ENCODE measurements at places on chromosomes 2 and 18.

GRCh38 chr2:105307146-105307545 is 22.4 kb downstream of the TGFBRAP1 start:
- DNase-seq = no peak

DNA sequence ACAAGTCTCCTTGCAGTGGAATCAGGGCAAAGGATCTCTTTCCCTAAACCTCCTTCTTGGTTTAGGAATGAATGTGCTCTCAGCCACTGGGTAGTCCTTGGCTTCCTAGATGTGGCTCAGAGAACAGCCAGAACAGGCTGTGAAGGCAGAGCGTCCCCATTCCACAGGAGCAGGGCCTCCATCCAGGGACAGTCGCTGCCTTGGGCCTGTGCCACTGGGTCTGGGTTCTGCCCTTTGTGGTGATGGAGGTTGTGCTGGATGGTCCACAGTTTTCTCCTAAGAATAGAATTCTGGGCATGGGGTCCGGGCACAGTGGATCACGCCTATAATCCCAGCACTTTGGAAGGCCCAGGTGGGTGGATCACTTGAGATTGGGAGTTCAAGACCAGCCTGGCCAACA is 516.5 kb upstream of the RAB6C start:
- no peak for DNase-seq

DNA sequence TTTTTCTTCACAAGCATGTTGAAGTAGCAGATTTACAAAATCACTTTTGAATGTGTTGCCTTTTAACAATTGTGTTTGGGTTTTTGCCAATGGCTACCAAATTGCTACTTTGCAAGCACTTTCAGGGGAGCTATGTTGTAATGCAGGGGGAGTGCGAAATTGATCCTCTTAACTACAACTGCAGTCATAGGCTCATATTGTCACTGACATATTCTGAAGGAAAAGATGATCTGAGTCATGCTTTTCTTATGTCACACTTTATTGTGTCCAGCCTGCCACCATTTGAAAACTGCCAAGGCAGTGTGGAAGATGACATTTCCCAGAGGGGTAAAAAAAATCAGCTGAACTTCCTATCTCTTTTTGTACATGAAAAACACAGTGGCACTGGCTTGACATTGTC is 74.9 kb downstream of the GPD2 start:
- no peak for DNase-seq

GRCh38 chr2:73426176-73426575 is 40.5 kb downstream of the ALMS1 start:
- no peak for DNase-seq

DNA sequence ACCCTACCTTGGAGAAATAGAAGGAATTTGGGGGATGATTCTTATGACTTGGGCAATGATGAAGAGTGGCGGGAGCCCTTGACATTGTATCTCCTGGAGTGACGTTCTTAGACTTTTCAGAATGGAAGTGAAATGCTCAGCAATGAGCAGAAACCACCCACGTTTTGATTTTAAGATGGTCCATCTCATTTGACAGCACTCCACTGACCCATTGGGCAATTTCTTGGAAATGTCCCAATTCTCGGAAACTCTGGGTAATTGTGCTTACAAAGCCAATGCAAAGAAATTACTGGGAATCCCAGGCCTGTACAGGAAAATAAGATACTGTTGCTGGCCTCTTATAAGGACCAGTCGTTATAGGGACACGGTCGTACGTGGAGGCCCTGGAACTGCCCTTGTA is 170.0 kb upstream of the COPS8 start:
- no peak for DNase-seq

DNA sequence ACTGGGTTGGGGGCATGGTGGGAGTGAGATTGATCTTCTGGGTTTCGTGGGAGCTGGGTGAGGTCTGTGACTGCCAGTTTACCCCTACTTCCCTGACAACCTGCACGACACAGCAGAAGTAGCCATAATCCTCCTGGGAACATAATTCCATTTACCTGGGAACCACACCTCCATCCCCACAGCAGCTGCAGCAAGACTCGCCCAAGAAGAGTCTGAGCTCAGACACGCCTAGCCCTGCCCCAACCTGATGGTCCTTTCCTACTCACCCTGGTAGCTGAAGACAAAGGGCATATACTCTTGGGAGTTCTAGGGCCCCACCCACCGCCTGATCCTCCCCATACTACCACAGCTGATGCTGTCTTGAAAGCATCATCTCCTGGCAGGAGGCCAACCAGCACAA is 43.8 kb downstream of the FLACC1 start:
- DNase-seq = no peak

DNA sequence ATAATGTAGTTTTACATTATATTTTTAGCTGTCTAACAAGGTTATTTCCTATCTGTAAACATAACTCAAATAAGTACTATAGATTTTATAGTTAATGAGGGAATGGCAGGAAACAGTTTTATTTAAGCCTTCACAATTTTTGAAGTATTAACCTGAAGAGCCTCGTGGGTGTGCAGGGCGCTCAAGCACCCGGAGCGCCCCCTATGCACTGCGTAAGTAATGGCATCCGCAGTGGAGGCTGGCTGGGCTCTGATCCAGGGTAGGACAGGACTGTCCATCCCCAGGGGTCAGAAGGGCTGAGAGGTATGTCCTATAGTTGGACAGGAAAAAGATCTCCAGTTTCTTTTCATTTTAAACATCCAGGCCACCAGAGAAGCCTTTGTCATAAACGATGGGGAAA is 8.2 kb upstream of the GBX2 start:
- DNase-seq = no peak

DNA sequence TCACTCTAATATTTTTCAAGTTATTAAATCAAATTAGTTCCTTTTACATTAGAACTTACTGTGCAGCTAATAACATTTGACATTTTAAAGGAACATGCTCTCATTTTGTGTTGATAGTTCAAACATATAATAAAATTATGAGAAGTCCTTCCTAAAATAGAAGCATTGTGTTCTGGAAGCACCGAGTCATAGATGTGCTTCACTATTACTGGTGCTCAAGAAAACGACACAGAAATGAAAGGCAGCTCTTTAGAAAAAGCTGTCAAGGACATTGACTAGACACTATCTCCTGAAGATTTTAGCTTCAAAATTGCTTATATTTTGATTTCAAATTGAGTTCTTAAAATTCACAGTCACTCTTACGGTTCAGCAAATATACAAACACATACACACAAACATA is 338.3 kb downstream of the NBAS start:
- DNase-seq = no peak

DNA sequence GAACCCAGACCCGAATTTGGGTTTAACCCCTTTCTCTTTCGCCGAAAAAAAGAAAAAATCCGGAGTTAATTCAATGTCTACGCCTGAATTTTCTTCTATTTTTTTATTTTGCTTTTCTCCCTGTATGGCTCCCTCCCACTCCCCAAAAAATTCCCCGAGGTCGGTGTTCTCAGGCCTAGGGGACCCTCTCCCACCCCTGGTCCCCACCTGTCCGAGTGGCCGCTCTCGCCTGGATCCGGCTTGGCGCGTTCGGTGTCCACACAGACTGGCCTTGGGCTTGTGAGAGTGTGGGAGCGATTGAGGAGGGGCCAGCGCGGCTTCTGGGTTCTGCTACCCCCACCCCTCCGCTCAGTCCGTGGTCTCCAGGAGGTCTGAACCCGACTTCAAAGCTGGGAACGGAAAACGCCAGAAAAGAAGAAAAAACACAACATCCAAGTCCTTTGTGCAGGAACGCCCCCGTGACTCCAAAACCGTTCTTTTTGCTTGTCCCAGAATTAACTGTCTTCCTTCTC is 5.7 kb upstream of the EN1 start:
- no peak for DNase-seq

DNA sequence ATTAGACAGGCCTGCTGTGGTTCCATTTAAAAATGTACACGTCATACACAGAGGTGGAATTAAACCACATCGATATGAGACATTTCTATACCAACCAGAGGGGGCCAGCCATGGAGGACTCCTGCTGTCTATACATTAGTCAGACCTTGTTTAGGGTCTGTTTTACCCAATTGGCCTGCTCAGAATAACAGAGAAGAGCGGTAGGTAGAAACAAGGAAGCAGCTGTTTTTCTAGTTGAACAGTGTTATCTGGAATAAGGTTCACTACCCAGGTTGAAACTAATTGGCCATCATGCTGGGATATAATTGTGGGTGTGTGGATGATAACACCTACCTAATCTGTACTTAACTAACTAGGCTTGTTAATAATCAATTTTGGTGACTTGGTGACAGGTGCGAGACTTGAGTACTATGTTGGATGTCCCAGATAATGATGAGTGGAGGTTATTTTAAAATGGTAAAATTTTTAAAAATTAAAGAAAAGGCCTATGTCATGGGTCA is 47.5 kb downstream of the RHBDD1 start:
- DNase-seq = no peak

GRCh38 chr2:240626531-240627300 is 1.4 kb downstream of the GPR35 start:
- no peak for DNase-seq

DNA sequence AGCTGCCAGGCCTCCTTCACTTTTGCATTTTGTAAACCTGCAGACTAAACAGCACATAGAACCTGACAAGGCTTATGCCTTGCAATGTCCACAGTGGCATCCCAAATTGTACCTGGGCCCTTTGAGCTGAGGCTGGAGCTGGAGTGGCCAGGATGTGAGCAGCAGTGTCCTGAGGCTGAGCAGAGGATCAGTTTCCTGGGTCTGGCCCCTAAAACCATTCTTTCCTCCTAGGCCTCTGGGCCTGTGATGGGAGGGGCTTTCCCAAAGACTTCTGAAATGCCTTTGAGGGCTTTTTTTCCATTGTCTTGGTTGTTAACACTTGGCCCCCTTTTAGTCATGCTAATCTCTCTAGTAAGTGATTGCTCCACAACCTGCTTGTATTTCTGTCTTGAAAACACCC is 32.8 kb downstream of the FSIP2 start:
- no peak for DNase-seq

DNA sequence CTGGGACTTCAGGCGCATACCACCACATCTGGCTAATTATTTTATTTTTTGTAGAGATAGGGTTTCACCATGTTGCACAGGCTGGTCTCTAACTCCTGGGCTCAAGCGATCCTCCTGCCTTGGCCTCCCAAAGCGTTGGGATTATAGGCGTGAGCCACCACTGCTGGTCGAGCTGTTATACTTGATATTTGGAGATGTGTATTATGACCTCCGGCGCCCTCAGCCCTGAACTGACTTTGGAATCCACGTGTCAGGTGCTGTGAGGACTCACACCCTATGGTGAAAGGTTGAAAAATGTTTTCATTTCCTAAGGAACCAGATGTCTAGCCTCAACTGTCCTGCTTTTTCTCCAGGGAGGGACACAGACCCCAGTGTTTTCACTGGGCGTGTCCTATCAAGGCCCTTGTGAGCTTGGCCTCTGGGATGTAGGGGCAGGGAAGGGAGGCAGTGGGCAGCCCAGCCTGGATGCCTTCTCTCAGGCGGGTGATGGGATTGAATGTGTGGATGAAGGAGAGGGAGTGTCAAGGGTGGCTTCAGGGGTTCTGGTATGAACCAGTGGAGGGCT is 56.4 kb upstream of the HAAO start:
- no peak for DNase-seq

DNA sequence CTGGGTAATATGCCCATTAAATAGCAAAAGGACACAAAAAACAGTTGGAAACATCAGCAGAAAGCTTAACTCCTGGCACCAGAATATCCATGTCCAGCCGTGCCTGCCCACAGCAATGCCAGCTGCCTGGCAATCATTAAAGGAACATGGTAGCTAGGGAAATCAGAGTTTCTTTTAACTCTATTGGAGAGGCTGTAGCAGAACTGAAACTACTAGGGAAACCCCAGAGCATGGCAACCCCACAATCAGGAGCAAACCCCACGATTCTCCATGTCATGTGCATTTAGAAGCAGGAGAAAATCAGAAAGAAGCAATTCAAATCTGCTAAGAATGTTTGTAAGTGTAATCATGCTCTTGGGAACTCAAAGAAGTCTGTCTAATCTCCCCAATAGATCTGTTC is 409.0 kb upstream of the SMIM21 start:
- no peak for DNase-seq

DNA sequence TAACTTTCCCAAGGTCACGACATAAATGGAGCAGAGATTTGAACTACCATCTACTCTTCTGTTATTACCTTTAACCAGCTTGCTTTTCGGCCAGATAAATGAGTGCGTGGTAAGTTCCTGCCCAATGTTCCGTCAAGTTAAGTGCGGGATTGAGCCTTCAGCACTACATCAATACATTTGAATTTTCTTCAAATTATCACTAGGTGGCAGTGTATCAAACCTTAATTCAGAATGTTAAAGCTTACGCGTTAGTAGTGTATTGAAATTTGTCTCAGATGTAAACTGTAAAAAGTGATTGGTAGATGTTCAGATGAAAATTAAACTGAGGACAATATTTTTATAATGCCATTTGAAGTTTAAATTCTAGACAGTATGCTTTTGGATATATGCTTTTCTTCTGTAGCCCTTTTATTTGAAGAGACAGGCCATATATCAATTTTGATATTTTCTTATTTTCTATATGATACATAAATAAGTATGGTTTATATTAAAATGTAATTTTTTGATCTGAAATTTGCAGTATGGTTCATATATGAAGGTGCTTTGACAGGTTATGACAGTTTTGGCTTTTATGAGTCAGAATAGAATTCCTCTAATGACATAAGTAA is 681.3 kb downstream of the ADCYAP1 start:
- DNase-seq = no peak

- no peak for DNase-seq
Observed at GRCh38 chr2:9152975-9153642, 53.5 kb upstream of the ASAP2 start.

DNA sequence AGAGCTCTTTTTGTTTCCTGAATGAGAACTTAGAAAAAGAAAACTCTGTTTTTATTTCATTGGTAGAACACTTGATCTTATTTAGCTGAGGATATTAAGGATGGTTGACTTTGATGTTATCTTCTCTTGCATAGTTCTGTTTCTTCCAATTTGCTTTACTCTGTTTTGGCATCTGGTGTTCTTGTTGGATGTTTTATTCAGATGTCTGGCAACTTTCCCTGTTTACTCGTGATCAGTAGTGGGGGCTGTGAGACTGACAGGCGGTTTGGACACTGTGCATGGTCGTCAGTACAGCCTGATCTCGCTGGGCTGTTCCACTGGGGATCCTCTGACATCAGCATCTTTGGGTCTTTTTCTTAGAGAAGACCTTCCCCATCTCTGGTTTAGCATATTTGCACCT is 100.1 kb downstream of the TSN start:
- no peak for DNase-seq

- DNase-seq = no peak
Observed at GRCh38 chr2:86364894-86365293, 27.5 kb upstream of the REEP1 start.

- no peak for DNase-seq
Observed at GRCh38 chr2:237919593-237919992, 47.2 kb upstream of the UBE2F start.
